CMK (cell line): ENCODE measurements at places on chromosomes 6 and 20.

GRCh38 chr6:96659084-96659845 lies 96.3 kb downstream of the FHL5 start:
- DNase-seq = no peak

DNA sequence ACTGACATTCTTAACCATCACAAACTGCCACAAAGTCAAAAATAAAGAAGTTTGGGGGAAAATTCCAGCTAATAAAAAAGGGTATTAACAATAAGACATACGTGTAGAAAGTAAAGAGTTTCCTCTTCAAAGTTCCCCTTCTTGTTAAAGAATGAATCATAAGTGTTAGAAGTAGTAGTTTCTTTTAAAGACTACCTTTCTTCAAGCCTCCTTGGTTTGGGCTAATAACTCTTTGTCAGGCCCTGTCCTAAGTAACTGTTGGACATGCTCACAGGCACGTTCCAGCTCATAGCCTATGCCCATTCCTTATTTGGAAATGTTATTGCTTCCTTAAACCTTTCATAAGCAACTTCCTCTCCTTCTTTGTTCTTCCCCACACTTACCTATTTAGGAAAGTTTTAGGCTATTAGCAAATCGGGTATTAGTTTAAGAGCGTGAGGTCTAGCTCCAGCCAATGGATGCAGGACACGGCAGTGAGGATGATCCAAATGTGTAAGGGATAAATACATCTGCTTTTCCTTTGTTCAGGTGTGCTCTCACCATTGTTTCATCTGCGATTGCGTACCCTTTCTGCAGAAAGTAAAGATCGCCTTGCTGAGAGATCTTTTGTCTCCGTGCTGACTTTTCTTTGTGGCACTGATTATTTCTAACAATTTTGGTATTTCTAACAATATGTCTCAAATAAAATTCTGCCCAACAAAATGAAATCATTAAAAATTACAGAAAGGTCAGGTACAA lies 64.9 kb downstream of the CHD6 start:
- DNase-seq = no peak

DNA sequence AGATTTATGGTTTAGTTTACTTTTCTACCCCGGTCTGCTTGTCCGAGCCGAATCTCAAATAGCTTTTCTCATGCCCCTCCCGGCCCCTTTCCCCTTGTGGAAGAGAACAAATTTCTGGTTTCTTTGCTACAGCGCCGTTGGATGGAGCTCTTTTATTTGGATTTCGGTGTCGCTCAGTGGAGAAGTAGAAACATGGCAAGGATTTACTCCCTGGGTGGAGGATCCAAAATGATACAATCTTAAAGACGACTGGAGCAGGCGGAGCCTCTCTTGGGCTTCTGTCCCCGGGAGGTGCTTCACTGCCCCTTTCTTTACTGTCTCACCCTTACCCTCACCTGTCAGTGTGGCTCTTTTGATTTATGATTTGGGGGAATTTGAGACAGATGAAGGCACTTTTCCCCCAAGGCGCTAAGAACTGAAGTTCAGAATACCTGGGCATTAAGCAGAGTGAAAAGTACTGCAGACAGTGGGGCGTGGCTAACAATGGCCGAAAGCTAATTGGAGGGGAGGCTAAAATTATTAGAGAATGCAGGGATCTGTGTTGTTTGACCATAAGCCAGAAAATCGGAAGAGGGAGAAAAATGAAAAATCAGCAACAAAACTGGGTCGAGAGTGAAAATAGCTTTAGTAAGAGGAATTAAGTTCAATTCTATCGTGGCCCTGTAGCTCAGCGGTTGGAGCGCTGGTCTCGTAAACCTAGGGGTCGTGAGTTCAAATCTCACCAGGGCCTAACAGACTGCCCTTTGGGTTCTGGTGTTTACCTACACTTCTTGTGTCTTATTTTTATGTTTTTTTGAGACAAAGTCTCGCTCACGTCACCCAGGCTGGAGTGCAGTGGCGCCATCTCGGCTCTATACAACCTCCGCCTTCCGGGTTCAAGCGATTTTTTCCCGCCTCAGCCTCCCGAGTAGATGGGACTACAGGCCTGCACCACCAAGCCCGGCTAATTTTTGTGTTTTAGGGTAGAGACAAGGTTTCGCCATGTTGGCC lies 145.1 kb upstream of the ZNF184 start:
- no peak for DNase-seq

DNA sequence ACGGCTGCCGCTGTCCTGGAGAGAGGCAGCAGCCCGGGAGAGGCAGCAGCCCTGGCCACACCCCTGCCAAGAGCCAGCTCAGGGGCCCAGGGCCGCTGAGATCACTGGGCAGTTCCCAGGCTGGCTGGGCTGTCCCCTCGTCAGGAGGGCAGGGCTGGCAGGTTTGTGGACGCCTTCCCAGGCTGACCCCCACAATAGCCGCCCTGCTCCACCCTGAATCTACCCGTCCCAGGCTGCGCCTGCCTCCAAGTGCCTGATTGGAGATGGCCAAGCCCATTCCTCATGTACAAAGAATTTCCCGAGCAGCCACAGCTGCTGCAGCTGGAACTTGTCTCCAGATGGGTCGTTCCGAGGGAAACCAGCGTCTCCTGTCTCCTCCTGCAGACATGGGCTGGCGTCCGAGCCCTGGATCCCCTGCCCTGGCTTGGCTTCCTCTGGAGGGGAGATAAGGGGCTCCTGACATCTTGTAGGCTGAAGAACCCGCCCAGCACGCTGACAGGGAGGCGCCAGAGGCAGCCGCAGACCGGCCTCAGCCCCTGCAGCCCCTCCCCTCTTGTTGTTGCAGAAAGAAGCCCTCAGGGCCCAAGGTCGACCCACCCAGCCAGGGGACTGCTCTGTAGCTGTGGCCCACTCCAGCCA lies 9.4 kb upstream of the GATA5 start:
- DNase-seq = no peak

- DNase-seq = no peak
Measured at GRCh38 chr6:25413207-25413905, 134.2 kb downstream of the CARMIL1 start.

DNA sequence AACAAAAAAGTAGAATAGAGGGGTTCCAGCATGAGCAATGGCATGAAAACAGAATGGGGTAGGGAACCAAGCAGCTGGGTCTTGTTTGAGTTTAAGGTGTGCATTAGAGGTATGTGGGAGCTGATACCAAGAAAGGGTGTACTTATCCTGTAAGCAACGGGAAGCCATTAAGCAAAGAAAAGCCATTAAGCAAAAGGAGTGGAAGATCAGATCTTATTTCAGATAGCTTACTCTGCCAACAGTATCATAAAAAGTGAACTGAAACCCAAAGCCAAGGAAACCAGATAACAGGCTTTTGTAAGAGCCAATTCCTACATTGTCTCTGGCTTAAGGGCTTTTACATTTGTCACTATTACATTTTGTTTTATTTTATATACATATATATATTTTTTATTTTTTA lies 21.3 kb upstream of the BEND6 start:
- no peak for DNase-seq

DNA sequence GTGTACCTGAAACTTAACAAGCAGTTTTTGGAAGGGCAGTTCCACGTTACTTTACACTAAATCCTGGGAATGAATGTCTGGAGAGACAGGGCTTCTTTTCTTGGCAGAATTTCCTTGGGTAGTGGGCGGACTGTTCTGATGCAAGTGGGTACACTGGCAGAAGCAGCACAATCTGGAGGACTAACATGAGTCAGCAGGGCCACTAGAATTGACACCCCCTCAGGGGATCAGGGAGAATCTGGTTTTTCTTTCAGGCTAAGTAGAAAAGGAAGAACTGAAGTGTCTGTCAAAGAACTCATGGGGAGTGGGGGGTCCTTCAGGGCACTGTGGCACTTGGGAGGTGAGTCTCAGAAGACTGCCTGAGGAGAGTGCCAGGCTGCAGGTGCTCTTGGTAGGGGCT lies 34.6 kb downstream of the PANK2 start:
- DNase-seq = no peak

DNA sequence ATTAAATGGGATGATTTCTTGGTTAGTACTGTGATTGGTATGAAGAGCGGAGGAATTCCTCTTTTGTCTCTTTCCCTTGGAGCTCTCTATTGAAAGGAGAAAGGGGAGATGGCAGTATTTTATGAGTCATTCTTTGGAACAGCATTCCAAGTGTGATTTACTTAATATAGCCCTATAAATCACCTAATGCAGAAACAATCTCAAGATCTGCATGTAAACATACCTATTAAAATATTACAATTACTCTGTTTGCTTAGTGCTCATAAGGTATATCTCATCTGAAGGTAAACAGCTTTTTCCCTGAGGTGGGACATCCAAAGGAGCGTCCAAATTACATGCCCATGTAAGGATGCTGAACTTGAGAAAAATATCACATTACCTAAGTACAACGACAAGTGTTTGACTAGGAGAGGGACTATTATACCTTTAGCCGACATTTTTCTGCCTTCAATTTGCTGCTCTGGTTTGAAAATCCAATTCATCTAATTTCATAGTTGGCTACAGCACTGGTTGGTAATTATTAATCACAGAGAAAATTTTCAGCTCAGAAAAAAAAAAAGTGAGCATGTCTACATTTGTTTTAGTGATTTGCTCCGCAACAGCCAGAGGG lies 229.0 kb downstream of the FOXC1 start:
- no peak for DNase-seq
